ENCODE measurements at places on chromosomes 2 and 18. TPM values are rescaled to one million over a fixed set of nuclear protein-coding genes. Genes with fewer than 3 reads are reported as not detected.

The IL1R1 gene
- 0.47 TPM for total RNA-seq

The DLX2 gene
- 0.16 TPM for total RNA-seq

DNA sequence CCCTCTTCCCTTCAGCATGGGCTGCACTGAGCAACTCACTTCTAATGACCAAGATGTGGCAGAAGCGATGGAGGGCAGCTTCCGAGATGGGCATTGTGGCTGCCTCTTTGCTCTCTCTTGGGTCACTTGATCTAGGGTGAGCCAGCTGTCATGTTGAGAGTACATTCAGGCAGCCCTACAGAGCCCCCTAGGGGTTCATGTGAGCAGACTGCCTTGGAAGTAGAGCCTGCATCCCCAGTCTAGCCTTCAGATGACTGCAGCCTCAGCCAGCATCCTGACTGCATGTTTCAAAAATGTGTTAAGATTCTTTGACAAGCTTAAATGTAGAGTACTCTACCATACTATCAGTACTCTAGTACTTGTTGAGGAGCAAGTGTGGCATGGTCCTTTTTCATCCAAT is 143.9 kb downstream of the NCK2 start:
- peak; percentile 58 for DNase-seq

DNA sequence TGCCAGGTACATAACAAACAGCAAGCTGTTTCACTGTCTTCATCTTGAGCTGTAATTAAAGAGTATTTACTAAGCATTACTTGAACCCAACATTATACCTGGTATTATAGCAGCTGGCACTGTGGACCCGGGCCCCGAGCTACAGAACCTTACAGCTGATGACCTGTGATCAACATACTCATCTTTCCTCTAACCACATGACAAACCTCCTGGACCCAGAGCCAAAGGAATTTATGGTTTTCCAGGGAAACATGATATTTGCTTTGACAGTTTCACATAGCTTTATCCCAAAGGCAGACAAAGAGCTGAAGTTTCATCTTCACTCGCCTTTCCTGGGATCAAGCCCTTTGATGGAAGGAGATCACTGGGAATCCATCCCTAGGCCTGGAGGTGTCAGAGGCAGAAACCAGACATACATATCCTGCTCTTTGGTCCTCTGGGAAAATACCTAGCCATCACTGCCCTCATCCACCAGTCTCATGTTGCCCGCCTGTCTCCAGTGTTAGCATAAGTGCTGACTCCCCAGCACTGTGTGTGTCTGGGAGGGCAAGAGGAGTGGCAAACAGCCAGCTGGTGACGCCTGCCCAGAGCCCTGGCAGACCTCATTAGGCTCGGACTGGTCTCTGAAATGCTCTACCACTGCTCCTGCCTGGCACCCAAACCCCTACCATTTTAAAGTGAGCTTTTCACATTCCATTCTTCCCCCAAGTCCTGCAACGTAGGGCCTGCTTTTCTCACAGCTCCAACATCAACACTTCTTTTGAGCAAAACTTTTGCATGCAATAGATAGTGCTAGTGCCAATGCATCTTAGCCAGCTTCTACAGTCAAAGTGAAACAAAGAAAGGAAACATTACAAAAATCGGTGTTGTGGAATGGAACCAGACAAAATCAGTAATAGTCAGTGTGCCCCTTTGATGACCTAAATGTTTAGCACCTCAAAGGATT is 138.8 kb upstream of the CTAGE1 start:
- DNase-seq: no peak

- peak; percentile 54 for DNase-seq
These were observed 229.9 kb downstream of the AGPS start for GRCh38 chr2:177622521-177622920.

GRCh38 chr2:112880696-112881095 is 30.3 kb upstream of the IL37 start:
- no peak for DNase-seq

GRCh38 chr2:240448387-240449274 is 13.2 kb downstream of the GPC1 start:
- DNase-seq: no peak
